ENCODE measurements at places on chromosomes 2 and 18.

- DNase-seq, result no peak
These were observed 423.1 kb upstream of the POU3F3 start for GRCh38 chr2:104430852-104431251.

- no peak for DNase-seq
These were observed 108.1 kb downstream of the MYT1L start for GRCh38 chr2:2222931-2223330.

GRCh38 chr2:160278879-160279177 is 78.8 kb upstream of the ITGB6 start:
- no peak for DNase-seq

GRCh38 chr2:207978177-207978948 is 47.0 kb downstream of the PLEKHM3 start:
- no peak for DNase-seq

DNA sequence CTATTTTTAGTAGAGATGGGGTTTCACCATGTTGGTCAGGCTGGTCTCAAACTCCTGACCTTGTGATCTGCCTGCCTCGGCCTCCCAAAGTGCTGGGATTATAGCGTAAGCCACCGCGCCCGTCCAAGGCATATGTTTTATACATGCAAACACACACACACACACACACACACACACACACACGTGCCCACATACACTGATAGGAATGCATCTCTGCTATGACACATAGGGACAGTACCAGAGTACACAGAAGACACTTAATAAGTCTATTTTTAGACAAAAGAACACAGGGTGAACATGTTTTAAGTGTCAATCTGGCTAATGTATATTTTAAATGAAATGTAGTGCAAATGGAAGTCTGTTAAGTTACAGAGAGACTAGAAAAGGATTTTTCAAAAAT is 10.7 kb upstream of the RNF103 start:
- no peak for DNase-seq

DNA sequence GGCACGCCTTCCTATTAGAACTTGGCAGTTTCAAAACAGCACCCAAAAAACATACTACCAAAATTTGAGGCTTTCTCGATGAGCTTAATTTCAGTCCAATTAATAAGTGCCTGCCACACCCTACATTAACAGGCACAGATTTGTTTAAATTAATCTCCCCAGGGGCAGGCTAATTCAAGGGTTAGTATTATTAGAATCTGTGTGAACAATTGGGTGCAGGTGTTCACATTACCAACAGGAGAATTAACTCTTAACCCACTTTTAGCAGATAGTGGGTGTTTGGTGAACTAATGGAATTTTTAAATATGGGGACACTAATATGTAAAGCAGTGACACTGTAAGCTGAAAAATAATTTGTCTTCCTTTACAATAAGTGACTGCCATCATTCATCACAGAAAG is 4.1 kb downstream of the MBD2 start:
- DNase-seq, result no peak

- no peak for DNase-seq
These were observed 222.4 kb downstream of the EXOC6B start for GRCh38 chr2:72603481-72603880.
